Myocyte (in vitro differentiated cells): ENCODE measurements at places on chromosomes 12 and 14. TPM values are rescaled to one million over a fixed set of nuclear protein-coding genes. Genes with fewer than 3 reads are reported as not detected.

DNA sequence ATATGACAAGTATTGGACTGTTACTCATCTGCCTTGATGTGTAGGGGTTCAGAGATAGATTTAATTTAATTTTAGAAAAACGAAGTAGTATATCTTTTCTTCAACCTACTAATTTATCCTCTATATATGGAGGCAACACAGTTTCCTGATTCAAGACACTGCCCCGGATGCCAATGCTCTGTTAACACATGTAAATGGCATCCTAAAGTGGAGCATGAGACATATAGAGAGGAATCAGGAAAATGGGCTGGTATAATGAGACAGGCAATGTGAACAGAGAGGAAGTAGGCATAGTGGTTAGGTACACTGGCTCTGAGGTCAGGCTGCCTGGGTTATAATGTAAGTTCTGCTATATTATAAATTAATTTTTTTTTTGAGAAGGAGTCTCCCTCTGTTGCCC is 85.6 kb downstream of the OTOGL start:
- DNase-seq: no peak

- no peak for DNase-seq
Observed at GRCh38 chr12:71730936-71731335, 23.7 kb upstream of the RAB21 start.

RPGRIP1 gene
- total RNA-seq: not detected in 2 replicates

DNA sequence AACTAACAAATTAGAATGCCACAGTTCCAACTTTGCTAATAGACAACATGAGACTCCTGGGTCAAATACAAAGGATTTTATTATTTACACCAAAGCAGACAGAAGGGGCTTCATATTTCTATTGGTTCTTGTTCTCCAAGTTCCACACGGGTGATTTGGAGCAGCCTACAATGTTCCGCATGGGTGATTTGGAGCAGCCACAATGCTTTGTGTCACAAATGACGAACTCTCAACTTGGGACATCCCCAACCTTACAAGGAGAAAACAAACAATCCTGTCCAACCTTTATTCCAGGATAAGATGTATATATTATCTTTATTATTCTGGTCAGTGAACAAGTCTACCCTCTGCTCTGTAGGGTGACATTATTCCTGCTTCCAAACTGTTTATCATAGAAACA is 694.3 kb upstream of the MGAT4C start:
- no peak for DNase-seq

TULP3 gene
- total RNA-seq: 35.0 and 39.3 TPM in 2 replicates

DNA sequence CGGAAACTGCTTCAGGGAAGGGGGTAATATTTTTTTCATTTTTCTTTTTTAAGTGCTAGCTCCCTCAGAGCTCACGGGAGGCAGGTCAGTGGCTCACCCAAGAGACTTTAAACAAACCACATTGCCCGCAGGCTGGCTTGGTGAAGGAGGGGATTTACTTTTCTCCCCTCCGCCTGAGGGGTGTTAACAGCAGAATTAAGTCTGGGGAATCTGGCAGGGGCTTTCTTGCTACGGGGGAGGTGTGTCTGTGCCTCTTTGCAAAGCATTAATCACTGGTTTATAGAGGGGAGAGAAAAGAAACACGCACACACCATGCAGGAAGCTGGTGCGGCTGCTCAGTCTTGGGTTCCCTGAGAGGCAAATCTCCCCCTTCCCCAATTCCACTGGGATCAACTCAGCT is 26.2 kb upstream of the TBX3 start:
- no peak for DNase-seq

- no peak for DNase-seq
Observed at GRCh38 chr12:32155041-32155440, 48.4 kb downstream of the BICD1 start.

KITLG gene
- total RNA-seq: 12.8 and 29.3 TPM in 2 replicates

GRCh38 chr12:2732290-2732689 is 62.5 kb upstream of the FKBP4 start:
- no peak for DNase-seq

- peak; percentile 46 for DNase-seq
Observed at GRCh38 chr14:60102389-60102788, 10.7 kb downstream of the PCNX4 start.

DNA sequence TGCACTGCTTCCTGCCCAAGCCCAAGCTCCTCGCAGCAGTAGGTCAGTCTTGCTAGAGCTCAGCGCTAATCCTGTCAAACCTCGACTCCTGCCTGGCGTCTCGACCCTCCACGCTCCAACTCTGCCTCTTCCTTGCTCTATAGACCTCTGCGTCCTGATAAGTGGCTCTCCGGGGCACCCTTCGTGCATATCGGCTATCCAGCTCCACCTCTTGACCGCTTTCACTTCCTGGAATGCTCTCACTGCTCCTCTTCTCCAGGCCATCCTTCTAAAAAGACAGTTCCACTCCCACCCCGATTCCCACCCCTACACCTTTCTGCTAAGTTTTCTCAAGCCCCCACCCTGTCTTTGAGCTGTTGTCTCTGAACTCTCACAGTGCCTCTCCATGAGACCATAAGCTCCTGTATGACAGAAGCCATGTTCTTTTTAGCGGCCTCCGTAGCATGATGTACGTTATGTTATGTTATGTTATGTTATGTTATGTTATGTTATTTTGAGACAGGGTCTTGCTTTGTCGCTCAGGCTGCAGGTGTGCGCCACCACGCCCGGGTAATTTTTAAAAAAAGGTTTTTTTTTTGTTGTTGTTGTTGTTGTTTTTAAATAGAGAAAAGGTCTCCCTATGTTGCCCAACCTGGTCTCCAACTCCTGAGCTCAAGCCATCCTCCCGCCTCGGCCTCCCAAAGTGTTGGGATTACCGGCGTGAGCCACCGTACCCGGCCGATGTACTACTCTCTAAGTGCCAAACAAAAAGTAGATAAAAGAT is 601 bp downstream of the COX14 start:
- DNase-seq: no peak

- peak; percentile 14 for DNase-seq
Observed at GRCh38 chr12:87120440-87120839, 864.2 kb upstream of the MGAT4C start.

DNA sequence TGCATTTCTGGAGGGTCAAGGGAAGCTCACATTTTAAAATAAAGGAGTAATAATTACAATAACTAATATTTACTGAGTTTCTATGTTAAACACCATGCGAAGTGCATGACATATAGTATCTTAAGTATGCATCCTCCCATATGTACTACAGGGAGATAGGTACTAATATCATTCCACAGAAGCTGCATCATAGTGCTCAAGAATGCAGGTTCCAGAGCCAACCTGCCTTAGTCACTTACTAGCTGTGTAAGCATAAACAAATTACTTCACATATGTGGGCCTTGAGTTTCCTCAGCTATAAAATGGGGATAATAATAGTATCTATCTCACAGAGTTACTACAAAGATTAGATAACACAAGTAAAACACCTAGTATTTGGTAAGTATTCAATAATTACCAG is 18.3 kb downstream of the ARMH4 start:
- DNase-seq: no peak

PPP4R4 gene
- total RNA-seq: 0.75 and 1.2 TPM in 2 replicates

DNA sequence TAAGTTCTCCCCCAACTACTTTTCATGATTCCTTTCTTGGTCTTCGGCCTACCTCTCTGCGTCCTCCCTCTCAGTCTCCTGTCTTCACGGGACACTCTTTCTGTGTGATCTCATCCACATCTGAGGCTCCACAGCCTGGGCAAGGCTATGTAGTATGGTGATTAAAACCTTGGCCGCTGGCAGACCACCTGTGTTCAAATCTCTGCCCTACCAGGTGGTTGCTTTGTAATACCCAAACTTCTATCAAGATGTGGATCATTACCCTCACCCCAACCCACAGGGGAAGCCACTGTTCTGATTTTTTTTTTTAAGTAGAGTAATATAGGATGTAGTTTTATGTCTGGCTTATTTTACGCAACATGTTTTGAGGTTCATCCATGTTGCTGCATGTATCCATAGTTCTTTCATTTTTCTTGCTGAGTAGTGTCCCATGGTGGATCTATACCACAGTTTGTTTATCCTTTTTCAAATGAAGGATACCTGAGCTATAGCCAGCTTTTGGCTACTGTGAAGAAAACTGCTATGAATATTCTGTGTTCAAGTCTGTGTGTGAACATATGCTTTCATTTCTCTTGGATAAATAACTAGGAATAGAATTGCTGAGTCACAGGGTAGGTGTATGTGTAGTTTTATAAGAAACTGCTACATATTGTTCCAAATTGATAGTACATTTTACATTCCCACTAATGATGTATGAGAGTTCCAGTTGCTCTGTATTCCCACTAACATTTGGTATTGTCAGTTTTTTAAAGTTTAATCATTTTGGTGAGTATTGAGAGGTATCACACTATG is 8.3 kb upstream of the STAT6 start:
- no peak for DNase-seq

DNA sequence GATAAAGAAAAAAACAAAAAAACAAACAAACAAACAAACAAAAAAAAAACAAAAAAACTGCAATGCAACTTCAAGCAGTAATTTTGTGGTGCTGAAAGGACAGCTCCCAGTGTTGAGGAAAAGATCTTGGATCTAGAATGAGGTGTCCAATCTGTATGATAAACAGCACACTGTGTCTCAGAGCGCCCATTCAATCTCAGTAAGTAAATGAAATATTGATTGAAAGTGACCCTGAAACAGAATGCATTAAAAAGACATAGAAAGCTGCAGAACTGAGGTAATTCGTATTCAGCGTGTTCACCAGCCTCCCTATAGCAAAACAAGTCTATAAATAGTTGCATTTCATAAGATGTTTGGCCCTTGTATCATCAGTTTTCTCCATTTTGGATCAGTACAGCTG is 153.0 kb downstream of the NOVA1 start:
- peak; percentile 40 for DNase-seq

DNA sequence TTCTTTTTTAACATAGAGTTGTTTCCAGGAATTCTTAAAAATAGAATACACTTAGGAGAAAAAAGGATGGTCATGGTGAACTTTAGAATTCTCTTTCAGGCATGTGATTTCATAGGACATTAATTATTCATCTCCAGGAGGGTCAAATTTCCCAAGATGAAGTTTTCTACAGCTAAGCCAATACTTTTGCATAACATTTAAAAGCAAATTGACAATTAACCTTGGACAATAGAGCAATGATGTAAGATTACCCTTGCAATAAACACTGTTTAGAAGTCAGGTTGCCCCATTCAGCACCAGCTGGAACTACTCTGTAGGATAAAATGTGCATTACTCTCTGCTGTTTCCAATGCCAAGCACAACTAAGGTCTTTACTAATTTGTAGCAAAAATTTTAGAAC is 49.5 kb downstream of the SIX1 start:
- DNase-seq: no peak

MAP3K9 gene
- total RNA-seq: 0.42 and 0.53 TPM in 2 replicates

DNA sequence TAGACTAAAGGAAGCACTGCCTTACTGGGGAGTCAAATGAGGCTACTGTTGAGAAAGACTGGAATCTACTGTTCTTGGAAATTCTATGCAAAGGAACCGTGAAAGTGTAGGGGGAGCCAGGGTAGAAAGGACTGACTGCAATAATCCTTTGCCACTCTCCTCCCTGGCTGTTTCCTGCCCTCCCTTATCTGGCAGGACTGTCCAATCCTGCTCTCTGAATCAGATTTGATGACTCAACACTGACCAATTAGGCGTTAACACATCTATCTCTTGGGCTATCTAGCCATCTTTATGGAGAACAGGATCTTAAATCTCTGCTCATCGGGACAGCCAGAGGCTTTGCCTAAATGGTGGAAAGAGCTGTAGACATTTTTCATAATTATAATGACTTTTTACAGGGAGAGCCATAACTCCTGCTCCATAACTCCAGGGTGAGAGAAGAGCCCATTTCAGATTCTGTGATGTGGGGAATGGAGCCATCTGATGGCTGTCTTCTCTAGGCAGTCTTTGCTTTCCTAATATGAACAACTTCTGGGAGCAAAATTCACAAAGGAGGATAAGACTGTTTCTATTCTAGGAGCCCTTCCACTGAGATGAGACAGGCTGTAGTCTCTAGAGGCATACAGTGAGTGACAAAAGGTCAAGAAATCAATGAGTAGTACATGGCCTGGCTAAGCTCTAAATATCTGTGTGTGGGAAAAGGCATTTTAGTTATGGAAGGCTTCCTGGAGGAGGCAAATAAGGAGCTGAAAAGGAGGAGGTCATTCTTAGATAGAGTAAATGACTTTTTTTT is 68.9 kb upstream of the CISTR start:
- peak; percentile 44 for DNase-seq

CLEC4A gene
- 1.4 TPM in 1 of 2 replicates, not detected in the other for total RNA-seq

GRCh38 chr12:63668028-63668799 is at the start of gene DPY19L2:
Gene DPY19L2 (minus strand): TSS chr12:63668493. CDS start chr12:63668393, 100 bp downstream.
- DNase-seq: peak; percentile 85

DNA sequence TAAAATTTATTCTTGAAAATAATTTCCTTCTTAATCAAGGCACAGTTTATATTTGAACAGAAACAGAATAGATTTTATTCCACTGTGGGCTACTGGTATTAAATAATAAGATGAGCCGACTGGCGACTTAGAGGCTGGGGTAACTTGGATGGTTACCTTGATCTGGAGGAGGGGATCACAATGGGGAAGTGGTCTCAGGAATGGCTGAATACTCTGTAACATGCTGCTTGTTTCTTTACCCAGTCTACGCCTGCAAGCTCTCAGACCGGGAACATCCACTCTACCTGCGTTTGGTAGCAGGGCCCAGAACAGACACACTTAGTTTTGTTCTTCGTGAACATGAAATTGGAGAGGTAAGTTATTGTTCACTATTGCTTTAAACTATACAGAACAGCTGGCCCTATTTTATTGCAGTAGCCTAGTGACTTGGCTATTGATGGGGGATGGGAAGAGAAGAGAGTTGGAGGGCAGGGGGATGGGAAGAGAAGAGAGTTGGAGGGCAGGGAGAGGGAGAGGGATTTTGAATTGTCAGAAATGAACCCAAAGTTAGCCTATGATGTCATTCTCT is 67.9 kb downstream of the GNS start:
- no peak for DNase-seq

PRIMA1 gene
- not detected in 2 replicates for total RNA-seq

DNA sequence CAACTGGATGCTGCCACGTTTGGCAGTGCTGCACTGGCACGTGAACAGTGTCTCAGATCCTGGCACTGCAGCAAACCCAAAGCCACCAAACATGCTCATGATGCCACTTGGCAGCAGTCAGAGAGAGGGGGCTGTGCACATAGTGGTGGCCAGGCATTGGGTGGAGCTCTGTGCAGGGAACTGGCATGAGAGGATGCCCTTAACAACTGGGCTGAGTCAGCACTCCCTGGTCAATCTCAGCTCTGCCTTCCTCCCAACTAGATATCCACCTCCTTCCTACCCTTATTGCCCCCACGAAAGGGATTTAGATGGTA is 37.0 kb downstream of the ZFHX2 start:
- DNase-seq: peak; percentile 64
